ENCODE measurements at places on chromosomes 1 and 21. TPM values are rescaled to one million over a fixed set of nuclear protein-coding genes. Genes with fewer than 3 reads are reported as not detected.
A peak's percentile ranks its signal among the peaks of the same experiment; 100 is the strongest.

GRCh38 chr1:27392778-27393635 lies 585 bp downstream of the GPR3 start:
- no peak for DNase-seq

DNA sequence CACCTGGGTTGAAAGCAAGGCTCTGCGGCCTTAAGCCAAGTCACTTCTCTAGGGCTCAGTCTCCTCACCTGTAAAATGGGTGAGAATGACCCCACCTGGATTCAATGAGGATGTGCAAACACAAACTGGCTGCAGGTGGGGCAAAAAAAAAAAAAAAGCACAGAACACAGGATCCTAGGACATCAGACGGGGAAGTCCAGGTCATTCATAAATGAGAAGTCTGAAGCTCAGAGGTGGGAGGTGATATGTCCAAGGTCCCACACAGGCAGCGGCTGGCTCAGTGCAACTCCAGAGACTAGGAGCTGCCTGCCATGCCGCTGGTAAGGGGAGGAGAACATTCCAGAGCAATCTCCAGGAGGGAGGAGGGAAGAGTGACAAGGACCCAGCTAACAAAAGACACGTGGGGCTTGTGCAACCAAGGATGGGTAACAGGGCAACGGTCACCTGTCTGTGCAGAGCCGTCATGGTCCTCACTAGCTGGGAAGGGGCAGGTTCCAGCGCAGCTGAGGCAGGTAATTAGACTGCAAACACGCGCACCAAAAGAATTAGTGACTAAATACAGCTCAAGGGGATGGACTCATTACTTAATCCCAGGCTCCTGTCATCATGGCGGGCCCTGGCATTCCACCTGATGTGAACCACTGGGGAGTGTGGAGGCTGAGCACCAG lies 19.5 kb downstream of the IFFO2 start:
- no peak for DNase-seq

- DNase-seq: no peak
Measured at GRCh38 chr1:248786156-248786555, 30.6 kb upstream of the LYPD8 start.

DNA sequence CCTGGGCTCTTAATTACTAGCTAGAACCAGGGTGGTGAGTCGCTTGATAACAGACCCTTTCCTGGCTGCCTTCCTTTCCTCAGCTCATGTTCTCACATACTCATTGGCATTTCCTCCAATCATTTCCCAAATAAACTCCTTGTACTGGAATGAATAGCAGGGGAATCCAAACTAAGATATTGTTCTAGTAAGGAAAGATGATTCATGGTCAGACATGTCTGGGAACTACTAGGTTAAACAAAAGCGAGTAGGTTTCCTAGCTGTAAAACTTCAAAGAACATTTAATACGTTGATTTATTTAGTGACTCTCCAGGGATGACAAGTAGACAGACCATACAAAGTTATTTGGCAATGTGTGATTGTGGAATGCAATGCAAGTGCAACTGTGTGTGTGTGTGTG lies 121.2 kb upstream of the KCNJ6 start:
- peak; percentile 52 for DNase-seq

GRCh38 chr1:244264163-244264562 lies 187.5 kb downstream of the ADSS2 start:
- no peak for DNase-seq

DNA sequence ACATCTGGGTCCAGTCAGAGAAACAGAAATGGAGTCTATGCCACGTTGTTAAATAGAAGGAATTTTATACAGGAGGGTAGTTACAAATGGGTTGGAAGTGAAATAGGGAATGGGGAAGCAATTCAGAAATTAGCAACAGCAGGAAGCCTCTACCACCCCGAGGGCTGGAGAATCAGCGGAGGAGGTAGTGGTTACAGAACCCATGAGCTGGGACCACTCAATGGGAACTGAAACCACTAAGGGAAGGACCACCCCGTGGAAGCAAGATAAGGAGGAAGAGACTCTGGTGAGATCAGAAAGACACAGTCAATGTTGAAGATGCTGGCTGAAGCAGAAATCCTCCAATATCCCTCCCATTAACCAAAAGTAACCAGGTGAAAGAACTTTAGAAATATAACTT lies 15.5 kb upstream of the MAST2 start:
- no peak for DNase-seq

DNA sequence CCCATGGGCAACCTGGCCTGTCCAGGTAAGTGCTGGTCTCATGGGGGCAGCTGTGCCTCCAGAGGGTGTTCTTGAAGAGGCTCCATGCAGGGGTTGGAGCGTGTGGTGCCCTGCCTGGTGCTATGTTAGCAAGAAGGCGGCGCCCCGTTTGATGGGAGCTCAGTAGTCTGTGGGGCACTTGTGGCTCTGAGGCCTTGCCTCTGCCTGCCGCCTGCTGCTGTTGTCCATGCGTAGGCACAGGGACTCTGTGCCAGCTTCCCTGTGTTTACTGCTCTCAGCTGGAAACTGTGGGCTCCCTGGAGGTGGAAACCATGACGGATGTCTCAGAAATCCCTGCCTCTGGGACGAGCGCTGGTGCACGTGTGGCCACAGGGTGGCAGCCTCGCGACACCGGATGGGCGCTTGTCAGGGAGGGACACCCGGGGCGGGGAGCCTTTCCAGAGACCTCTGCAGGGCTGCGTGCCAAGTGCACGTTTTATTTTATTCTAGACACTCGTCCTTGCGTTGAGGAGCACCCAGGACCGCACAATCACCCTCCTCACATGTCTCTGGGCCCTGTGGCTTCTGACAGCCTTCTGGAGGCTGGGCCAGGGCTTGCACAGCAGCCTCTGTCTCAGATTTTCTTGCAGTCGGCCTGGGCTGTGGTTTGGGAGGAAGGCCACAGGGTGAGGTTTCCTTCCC lies 27.1 kb downstream of the SNAP47 start:
- DNase-seq: peak; percentile 86

GRCh38 chr1:145999321-146000024 lies 3.1 kb upstream of the TXNIP start:
- no peak for DNase-seq

DNA sequence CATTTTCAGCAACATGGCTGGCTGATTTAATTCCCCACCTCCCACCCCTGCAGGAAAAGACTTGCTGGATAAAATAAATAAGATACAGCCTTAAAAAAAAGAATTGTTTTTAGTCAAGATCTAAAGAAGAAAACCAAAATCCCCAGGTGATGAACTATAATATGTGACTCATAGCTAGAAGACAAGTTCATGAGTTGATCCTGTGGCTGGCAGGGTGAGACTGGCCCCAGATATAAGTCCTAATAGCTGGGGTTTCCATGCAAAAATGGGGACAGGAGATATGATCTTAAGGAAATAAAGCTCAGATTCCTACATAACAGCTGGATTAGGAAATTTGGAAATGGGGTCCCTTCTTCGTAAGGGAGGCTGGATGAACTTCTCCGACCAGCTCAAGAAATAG lies 21.9 kb upstream of the RGSL1 start:
- DNase-seq: no peak

The SLAMF6 gene
- total RNA-seq: not detected

The GSTM1 gene
- total RNA-seq: 5.4 TPM

The RIPPLY3 gene
- total RNA-seq: not detected

The RSPO1 gene
- not detected for total RNA-seq

The SLC1A7 gene
- not detected for total RNA-seq

The SGIP1 gene
- total RNA-seq: not detected
